NCI-H1694 (cell line): ENCODE measurements at places on chromosomes 6 and 20.

- no peak for DNase-seq
These were observed 245.4 kb downstream of the ANKRD60 start for GRCh38 chr20:57983082-57983481.

DNA sequence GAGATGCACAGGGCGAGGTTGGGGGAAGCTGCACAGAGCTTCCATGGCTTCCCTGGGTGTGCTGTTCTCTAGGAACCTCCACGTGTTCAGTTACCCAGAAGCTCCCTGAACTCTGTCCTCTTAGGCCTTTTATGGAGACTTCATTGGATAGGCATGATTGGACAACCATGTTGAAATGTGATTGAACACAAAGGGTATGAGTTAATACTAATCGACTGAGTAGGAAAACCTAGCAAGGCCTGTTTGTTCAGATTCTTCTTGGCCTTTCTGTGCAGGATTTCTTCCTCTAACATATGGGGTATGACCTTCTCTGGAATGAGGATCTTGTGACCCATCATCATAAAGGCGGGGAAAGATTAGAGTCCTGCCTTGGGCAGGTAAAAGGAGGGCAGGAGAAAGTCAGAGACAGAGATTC lies 70.7 kb upstream of the SMIM29 start:
- DNase-seq, result no peak

GRCh38 chr6:122042380-122042779 lies 357.1 kb upstream of the HSF2 start:
- no peak for DNase-seq

DNA sequence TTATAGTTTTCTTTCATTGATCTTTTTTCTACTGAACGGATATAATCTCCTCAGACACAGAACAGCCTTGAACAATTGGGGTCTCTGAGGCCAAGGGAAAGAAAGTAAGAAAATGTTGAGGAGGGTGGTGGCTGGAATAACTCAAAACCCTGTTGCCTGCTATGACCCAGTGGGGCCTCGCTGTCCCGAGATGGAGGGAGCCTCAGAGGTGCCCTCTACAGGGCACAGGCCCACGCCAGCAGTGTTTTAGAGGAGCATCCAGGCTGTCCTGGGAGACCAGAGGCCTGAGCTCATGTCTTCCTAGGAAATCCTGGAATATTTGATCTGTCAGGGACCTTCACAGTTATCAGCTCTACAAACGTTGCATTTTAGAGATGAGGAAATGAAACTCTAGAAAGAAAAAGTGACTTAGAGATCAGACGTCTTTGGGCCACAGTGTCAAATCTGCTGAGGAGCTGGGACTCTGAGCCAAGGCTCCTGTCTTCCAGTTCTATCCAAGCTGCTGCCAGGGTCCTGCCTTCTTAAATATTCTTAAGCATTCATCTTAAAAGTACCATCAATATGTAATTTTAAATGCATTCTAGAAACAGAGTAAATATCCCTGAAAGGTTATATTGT lies 26.3 kb downstream of the ALDH5A1 start:
- no peak for DNase-seq

DNA sequence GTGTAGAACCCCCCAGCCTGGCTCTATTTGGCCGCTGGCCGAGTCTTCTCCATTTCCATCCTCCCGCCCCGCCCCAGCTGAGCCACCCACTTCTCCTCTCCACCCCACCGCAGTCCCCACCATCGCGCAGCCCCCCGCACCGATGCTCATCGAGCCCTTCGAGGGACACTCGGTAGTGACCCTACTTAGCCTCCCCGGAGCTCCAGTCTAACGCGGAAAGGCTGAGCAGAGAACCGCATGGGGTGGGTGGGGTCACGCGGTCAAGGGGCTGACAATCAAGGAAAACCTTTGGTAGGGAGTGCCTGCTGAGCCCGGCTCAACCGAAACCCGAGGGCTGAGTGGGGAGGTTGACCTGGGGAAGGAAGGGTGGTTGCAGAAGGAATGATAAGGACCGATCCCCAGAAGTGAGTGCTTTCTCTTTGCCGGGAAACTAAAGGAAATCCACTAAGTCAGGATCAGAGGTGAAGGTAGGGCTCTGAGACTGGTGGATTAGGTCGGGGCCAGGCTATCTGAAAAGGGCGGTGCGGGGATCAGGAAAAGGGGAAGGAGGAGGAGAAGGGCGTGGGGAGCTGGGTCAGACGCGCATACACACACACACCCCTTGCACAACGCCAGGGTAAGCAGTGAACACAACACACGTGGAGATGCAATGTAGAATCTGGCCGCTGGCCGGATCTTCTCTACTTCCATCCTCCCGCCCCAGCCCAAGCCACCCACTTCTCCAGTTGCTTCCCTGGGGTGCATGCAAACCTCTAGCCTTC lies 49.8 kb downstream of the CPXM1 start:
- no peak for DNase-seq

- DNase-seq, result no peak
These were observed 23.0 kb upstream of the FKBP1A start for GRCh38 chr20:1415667-1416468.

GRCh38 chr6:167567142-167568033 lies 242.5 kb downstream of the TTLL2 start:
- no peak for DNase-seq

DNA sequence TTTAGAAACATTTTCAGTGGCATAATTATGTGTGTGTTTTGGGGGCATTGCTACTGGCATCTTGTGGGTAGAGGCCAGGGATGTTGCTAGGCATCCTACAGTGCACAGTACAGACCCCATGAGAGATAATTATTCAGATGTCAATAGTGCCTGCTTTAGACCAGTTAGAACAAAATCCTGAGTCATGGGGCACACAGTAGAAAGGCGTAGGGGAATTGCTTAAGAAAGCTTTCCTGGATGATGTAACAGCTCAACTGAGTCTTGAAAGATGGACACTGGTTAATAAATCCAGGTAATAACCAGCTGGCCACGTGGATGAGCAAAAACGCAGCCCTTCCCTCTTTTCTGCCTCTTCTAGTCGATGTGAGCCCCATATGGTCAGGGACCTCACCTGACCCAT lies 51.1 kb downstream of the KCNB1 start:
- no peak for DNase-seq

DNA sequence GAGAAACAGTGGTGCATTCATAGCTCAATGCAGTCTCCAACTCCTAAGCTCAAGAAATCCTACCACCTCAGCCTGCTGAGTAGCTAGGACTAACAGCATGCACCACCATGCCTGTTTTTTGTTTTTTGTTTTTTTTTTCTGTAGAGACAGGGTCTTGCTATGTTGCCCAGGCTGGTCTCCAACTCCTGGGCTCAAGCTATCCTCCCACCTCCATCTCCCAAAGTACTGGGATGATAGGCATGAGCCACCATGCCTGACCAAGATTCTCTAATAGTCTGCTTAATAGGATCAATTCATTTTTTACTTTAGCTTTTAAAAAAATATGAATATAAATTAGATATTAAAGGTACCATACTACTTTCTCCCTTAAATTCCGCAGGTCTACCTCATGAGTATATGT lies 152.3 kb upstream of the BEND3 start:
- DNase-seq, result no peak

DNA sequence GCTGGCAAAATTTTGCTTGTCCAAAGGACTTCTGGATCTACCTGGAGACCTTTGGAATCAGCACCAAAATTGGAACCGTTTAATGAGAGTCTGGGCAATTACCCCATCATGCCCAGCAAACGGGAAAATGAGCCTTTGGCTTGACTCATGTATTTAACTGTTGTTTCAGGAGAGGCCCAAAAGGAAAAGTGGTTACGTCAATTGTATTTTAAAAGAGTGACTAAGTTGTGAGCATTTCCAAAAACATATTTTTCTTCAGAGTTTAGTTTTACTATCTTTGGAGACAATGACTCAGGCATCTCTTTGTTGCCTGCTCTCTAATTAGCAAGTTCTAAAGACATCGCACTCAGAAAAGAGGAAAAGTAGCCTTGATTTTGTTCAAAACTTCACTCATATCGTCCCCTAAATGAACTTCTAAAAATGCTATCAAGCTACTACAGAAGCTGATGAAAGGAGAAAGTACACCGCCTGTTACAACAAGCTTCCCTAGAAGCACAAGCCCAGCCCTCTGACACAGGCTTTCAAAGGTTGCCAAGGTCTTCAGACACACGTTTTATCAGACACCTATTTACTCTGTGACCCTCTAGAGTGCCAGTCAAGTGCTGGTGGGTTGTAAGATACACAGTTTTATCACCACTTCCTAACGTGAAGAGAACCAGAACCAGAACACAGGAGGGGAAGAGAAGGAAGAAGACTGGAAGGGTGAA lies 146.2 kb downstream of the TBX18 start:
- no peak for DNase-seq

GRCh38 chr6:83055366-83055964 lies 10.2 kb downstream of the UBE3D start:
- no peak for DNase-seq

DNA sequence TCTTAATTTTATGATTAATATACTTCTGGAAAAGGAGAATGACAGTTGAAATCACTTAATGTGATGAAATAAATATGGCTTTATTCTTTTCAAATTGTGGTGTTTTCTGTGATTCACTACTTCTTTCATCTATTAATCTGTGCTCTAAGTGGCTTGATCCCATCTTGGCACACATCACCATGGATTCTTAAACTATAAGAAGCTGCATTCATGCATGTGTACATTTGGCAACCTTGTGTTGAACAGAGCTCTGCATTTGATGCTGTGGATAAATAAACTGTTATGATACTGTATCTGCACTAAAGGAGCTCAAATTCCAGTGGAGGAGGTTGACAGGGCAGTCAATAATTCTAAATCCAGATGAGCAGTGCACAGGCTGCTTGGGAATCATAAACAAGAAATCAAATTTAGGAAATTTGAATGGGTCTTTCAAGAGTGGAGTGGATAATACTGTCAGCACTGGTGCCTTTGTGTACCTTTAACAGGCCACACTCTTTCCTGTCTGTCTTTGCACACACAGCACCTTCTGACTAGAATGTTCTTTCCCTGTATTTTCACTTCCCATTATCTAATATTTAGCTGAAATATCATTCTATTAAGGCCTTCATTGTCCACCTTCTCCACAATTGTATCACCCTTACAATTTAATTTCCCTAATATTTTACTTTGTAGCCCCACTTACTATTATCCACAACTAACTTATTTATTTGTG lies 252.9 kb downstream of the GRM1 start:
- no peak for DNase-seq

- DNase-seq, result no peak
These were observed 54.6 kb downstream of the MYB start for GRCh38 chr6:135235716-135236115.

GRCh38 chr6:46590765-46591164 lies 61.9 kb downstream of the CYP39A1 start:
- no peak for DNase-seq

DNA sequence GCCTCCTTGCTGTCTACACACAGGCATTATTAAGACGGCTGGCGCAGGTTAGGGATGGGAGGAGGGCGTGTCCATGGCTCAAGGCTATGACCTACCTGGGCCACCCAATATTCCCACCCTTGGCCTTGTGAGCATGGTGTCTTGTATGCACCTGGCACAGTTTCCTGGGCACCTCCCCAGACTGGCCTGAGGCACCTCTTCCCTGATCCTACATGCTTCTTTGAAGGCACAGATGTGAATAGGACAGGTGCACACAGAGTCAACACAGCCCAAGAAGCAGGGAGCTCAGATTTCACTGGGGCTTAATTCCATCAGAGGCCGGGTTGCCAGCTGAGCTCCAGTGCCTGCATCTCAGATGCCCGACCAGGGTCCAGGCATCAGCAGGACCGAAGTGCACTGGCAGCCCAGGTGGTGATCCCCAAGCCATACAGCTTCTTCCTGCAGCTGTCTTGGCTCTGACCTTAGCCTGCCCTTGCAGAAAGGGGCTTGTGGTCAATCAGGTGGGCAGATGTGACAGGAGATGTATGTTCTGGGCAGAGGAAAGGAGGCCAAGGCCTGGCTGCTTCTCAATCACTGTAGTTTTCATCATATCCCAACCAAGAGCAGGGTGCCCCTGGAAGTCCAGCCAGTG lies 287.7 kb downstream of the CLIC5 start:
- DNase-seq, result no peak

- DNase-seq, result no peak
These were observed 21.8 kb upstream of the SAMD5 start for GRCh38 chr6:147486683-147487082.

- DNase-seq, result no peak
These were observed 41.8 kb downstream of the DSTN start for GRCh38 chr20:17611540-17612286.

GRCh38 chr20:57819291-57819690 lies 109.5 kb upstream of the PMEPA1 start:
- DNase-seq, result no peak

GRCh38 chr6:130852844-130853554 lies 25.8 kb downstream of the SMLR1 start:
- DNase-seq, result no peak

GRCh38 chr6:43952746-43953145 lies 174.5 kb downstream of the MRPL14 start:
- no peak for DNase-seq

DNA sequence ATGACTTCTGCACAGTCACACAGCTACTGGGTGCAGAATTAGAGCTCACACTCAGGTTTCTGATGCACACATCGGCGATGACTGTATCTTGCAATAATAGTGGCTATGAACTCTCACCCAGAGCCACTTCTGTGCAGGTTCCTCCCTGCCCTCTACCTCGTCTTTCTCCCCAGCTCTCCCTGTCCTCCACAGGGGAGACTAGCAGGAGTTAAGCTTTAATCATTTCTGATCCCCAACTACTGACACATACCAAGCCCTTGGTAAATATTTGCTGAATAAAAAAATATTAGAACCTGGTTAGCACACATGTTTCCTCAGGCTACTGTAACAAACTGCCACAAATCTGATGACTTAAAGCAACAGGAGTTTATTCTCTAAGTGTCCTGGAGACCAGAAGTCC lies 222.7 kb upstream of the FOXA2 start:
- no peak for DNase-seq

DNA sequence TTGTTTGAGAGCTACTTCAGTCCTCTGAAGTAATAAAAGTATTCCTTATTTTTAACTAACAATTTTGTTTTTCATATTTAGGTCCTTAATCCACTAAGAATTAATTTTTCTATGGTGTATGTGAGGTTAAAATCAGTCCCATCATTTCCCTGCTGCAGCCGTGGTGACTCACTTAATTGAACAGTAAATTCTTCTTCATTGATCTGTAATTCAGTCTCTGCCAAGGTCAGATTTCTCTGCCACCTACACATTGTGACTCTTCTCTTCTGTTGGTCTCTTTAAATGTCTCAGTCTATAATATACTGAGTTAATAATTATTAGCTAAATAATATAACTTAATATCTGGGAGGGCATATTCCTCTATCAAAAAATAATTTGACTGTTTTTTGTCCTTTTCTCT lies 262.3 kb downstream of the UTRN start:
- no peak for DNase-seq

- no peak for DNase-seq
These were observed 10.9 kb upstream of the BNIP5 start for GRCh38 chr6:36347621-36348020.
